Right cardiac atrium (tissue), 5 donors: ENCODE measurements at places on chromosomes 5 and 9. TPM values are rescaled to one million over a fixed set of nuclear protein-coding genes. Genes with fewer than 3 reads are reported as not detected.

ESM1 gene
- 0.65 TPM for total RNA-seq

PTCH1 gene
- total RNA-seq = 5.0 TPM

PRUNE2 gene
- 30.5 TPM for total RNA-seq

SHOC1 gene
- total RNA-seq = not detected

PARP8 gene
- 10.7 TPM for total RNA-seq

CDX1 gene
- total RNA-seq = not detected

MRPL50 gene
- total RNA-seq = 19.2 TPM

CNTNAP3 gene
- total RNA-seq = 11.7 TPM

BRINP1 gene
- total RNA-seq = 1.1 TPM

PPP3R2 gene
- total RNA-seq = not detected

ENTREP1 gene
- total RNA-seq = 25.0 TPM

ATOSB gene
- total RNA-seq = 16.3 TPM

- peak; percentile 47 for DNase-seq
Observed at GRCh38 chr5:173753307-173754168, 134.6 kb upstream of the CPEB4 start.

GRCh38 chr9:113506090-113506589, 42.6 kb downstream of the RGS3 start:
- DNase-seq = no peak

DNA sequence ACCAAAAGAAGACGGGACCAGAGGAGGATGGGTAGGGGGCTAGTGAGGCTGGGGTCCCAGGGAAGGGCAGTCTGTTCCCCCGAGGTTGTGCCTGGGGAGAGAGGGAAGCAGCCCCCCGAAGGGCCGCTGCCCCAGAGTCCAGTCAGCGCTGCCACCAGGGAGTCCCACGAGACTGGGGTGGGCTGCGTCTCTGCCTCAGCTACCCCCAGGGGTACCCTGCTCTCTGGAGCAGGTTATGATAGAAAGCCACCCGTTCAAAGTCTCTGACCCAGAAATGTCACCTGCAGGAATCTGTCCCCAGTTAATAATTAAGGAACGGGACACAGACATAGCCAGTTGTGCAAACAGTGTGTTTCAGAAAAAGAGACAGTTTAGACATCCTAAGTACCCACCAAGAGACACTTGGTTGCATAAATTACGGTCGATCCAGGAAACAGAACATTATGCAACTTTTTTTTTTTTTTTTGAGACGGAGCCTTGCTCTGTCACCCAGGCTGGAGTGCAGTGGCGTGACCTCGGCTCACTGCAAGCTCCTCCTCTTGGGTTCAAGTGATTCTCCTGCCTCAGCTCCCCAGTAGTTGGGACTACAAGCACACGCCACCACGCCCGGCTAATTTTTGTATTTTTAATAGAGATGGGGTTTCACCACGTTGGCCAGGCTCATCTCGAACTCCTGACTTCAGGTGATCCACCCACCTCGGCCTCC, 10.7 kb upstream of the AGPAT2 start:
- DNase-seq = peak; percentile 53

- DNase-seq = no peak
Observed at GRCh38 chr5:55618318-55618717, 83.6 kb upstream of the PLPP1 start.

DNA sequence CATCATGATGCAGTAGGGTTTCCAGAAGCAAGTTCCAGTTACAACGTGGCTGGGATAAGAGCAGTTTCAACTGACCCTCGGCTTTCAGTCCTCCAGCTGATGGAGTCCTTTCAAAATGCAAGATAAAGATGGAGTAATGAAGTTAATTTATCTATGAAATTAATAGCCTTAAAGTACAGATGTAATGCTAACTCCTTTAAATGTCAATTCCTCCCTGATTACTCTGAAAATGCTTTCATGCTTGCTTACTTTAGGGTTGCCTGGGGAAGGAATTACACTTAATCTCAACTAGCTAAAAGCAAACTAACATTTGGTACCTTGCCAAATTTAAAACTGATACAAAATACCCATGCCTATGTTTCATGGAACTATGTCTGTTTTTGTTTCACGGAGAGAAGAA, 178.4 kb downstream of the KIAA0825 start:
- DNase-seq = no peak

DNA sequence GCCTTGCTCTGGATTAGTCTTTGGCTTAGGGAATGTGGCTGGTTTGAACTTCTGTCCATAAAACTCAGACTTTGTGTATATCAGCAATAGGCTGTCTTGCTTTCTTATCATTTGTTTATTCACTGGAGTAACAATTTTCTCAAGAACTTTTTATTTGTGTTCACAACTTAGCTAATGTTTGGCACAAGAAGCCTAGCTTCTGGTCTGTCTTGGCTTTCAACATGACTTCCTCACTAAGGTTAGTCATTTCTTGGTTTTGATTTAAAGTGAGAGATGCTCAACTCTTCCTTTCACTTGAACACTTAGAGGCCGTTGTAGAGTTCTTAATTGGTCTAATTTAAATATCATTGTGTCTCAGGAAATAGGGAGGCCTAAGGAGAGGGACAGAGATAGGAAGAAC, 4.9 kb downstream of the FBXO38 start:
- DNase-seq = no peak

DNA sequence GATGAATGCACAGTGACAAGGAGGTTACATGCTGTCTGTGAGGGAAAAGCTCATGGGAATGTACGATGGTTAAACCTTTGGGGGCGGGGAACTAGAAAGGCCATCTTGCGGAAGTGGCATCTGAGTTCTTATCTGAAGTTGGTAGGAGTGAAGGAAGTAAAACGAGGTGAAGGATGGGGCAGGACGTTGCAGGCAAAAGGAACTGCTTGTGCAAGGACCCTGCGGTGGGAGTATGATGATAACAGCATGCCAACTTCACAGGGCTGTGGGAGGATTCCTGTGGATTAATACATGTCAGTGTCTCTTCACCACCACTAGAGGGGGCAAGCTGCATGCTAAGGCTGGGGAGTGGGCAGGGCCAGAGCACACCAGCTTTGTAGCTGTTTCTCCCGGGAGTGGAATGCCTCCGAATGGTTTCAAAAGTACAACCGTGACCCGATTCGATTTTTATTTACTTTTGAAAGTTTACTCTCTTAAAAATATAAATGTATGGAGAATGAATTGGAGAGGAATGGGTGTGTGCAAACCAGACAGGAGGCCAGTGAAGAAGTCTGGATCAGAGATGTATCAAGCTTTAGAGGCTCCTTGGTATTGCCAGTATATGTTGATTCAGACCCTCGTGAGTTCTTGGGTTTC, 62.5 kb downstream of the CYFIP2 start:
- DNase-seq = peak; percentile 75

GRCh38 chr5:56856541-56857178, 41.3 kb downstream of the MAP3K1 start:
- no peak for DNase-seq

DNA sequence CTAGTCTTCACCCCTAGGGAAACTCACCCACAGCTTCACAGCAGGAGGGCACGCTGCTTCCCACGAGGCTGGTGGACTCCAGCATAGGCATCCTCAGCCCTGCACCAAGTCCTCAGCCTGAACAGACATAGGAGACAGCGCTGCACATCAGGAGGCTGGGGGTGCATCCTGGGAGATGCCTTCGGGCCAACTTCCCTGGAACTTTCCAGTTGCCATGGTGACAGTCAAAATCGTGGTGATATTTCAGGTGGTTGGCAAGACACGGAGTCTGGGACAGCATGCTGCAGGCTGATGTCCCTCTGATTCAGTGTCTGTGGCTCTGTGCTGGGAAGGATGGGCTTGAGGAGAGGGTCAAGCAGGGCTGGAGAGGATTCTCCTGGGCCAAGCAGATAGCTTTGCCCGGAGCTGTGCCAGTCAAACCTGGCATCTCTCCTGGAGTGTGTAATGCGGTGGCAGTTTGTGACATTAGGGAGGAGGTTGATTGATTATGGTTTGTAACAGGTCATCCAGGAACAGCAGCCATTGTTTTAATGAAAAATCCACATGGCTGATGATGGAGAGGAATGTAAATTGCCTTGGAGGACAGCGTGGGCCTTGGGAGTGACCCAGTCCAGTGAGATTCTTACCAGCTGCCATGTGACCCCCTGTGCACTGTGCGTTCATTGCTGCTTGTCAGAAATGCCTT, 35.6 kb upstream of the SEMA4D start:
- no peak for DNase-seq

DNA sequence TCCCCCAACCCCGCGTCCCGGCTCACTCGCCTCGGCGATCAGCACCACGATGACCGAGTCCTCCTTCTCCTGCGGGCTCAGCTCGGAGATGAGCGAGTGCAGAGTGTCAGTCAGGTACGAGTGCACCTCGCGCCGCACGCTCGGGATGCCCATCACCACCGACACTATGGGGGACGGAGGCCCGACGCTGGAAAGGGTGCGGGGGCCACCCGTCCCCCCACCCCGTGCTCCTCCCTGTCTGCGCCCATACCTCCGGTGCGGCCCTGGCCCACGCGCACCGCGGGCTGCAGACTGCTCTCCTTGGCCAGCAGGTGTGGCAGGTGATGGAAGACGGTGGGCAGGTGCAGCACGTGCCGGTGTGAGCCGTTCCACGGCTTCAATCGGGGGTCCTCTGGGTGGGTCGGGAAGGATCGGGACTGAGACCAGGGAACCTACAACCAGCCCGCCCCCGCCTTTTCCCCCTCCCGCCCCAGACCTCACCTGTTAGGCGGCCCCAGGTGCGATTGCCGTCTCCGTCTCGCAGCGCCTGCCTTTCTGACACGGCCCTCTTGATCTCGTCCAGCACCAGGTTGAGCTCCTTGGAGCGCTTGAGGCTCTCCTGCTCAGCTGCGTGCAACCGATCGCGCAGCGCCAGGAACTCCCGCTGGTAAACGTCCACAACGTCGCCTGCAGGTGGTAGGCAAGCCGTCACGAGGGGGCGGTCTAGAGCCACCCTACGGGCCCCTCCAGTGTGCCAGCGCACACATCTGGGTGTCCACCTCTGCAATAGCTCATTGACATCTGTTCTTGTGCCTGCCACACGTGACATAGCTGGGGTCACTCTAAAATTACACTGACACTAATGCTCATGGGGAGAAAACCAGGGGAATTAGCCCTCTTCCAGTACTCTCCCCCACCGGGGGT, 5.1 kb downstream of the MGAT4B start:
- peak; percentile 82 for DNase-seq

DNA sequence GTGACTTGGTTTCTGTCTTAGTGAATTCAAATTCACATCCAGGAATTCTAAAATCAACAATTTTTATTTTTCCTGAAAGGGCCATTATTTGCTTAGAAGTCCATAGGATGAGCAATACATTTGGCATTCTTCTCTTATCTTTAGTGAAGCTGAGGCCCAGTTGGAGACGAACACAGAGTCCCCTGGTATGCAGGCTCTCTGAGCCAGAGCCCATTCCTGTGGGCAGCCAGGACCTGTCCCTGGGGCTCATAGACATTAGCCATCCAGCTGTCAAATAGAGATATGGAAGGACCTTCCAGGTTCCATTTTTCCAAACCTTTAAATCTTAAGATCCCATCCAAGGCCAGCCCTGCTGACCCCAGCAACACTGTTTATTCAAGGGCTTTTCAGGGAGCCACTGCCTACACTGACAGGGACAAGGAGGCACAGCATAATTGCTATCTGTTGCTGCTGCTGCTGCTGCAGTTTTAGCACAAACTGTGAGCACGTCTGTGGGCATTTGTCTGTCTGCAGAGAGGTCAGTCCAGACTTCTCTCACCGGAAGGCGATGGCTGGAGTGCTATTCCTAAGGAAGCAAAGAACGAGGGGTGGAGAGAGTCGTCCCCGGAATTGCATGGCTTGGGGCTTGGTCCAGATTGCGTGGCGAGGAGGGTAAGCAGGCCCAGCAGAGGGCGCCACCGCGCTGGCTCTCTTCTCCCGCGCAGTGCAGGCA, 639.0 kb downstream of the CCDC171 start:
- DNase-seq = peak; percentile 80

GRCh38 chr9:6086006-6086655, 70.7 kb upstream of the RANBP6 start:
- no peak for DNase-seq

- DNase-seq = no peak
Observed at GRCh38 chr9:115923410-115923809, 230.2 kb upstream of the PAPPA start.

DNA sequence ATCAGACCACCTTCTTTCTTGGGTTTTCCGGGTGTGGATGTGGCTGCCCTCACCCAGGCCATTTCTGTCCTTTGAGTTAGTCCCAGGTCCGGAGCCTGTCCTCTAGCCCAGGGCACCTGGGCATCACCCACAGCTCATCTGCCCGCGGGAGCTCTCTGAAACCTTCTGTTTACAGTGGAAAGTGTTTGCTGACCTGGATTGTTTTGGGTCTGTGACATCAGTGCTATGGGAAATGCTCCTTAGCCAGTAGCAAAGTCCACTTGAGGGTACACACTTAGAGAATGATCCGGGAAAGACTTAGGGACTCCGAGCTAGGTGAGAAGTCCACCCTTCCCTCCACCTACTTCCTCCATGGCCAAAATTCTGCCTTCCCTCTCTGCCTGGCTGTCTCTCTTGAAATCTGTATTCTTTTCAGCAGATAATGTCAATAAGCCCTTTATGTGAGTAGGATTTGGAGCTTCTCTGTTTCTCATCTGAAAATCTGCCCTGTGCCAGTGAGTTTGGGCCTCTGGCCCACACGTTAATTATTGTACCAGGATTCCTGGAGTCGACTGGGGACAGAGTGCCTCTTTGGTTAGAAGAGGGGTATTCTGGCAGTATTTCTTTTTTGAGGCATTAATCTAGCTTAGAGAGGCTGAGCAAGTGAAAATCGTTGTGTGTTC, 19.9 kb downstream of the ABLIM3 start:
- no peak for DNase-seq

DNA sequence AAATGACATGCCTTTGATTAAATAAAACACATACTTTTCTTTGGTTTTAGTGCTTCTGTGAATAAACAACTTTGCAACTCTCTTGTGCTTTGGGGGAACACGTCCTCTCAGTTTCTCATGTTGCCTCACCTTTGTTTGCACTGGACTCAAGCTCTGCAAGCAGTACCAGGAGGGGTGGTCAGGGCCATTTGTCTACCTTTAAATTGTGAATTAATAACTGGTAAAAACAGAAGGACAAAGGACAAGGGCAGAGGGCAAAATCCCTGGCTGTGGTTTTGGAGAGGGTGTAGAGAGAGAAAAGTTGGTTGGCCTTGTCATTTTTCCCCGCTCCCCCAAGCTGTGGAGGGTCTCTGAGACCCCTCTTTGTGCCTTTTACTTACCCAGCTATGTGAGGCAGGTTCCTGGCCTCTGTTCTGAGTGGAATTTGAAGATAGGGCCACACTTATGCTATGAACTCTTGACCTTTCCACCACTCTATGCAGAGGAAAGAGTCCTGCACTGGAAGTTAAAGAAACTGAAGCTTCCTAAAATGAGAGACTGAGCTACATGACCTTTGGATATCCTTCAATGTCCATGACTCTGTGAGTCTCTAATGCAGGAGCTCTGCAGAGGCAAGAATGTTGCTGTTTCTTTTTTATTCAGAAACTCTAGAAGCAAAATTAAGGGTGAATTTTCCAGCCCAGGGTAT, 55.1 kb upstream of the MOCS2 start:
- no peak for DNase-seq

DNA sequence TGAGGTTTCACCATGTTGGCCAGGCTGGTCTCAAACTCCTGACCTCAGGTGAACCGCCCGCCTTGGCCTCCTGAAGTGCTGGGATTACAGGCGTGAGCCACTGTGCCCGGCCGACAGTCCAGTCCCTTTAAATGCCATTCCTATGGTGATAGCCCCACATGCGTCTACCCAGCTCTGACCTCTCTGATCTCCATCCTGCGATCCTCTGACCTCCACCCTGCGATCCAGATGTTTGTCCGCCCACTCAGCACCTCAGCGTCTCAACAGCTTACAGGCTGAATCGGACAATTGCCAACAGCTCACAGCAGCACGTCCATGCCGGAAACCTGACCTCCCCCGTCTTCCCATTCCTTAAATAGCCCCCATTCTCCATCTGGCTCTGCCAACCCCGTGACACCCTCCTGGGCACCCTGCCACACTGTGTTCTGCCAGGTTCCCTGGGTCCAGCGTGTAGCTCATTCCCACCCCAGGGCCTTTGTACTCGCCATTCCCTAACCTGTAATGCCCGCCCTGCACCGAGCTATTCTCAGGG, 44.0 kb upstream of the RNU6ATAC start:
- peak; percentile 89 for DNase-seq
